ENCODE measurements at places on chromosomes 3 and 15. TPM values are rescaled to one million over a fixed set of nuclear protein-coding genes. Genes with fewer than 3 reads are reported as not detected.
A peak's percentile ranks its signal among the peaks of the same experiment; 100 is the strongest.

GRCh38 chr3:195084746-195085145 is 186.2 kb downstream of the XXYLT1 start:
- H3K27me3 ChIP-seq = no peaks in the 10 kb centered on the region
- no peak overlapping the region for H3K4me3 ChIP-seq
- H3K36me3 ChIP-seq = no peaks in the 10 kb centered on the region
- no peak for DNase-seq
- H3K4me1 ChIP-seq = peaks cover 6% of the 10 kb centered on the region

- H3K27me3 ChIP-seq = no peaks in the 10 kb centered on the region
- DNase-seq = peak; percentile 82
- no peaks in the 10 kb centered on the region for H3K36me3 ChIP-seq
- peaks cover 80% of the 10 kb centered on the region for H3K4me1 ChIP-seq
- peak overlapping the region; percentile 57 for H3K27ac ChIP-seq
- peak overlapping the region; percentile 1 for H3K4me3 ChIP-seq
Measured at GRCh38 chr15:31263751-31264558, 62.7 kb upstream of the KLF13 start.

- peaks cover 55% of the 10 kb centered on the region for H3K27me3 ChIP-seq
- H3K4me3 ChIP-seq = no peak overlapping the region
- H3K4me1 ChIP-seq = peaks cover 18% of the 10 kb centered on the region
- H3K27ac ChIP-seq = no peak overlapping the region
- DNase-seq = no peak
Measured at GRCh38 chr3:120907659-120908029, 361 bp upstream of the STXBP5L start.

DNA sequence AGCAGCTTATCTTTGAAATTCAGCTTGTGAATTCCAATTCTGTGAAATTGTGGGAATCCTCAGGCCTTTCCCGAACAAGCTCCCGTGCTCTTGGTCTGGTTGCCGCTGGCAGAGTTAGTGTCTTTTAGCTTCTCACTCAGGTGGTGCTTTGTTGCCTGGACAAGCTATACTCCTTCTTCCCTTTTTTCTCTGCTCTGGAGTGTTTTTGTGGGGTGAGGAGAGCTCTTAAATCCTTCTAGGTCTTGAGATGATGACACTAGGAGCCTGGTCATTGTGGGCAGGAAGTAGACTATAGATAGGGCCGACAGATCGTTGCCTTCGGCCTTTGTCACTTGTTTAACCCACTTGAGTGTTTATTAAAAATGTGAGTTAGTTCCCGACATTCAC is 93.8 kb downstream of the SLCO3A1 start:
- H3K36me3 ChIP-seq = no peaks in the 10 kb centered on the region
- DNase-seq = no peak
- no peak overlapping the region for H3K27ac ChIP-seq
- no peak overlapping the region for H3K4me3 ChIP-seq
- H3K27me3 ChIP-seq = no peaks in the 10 kb centered on the region
- peaks cover 29% of the 10 kb centered on the region for H3K4me1 ChIP-seq

DNA sequence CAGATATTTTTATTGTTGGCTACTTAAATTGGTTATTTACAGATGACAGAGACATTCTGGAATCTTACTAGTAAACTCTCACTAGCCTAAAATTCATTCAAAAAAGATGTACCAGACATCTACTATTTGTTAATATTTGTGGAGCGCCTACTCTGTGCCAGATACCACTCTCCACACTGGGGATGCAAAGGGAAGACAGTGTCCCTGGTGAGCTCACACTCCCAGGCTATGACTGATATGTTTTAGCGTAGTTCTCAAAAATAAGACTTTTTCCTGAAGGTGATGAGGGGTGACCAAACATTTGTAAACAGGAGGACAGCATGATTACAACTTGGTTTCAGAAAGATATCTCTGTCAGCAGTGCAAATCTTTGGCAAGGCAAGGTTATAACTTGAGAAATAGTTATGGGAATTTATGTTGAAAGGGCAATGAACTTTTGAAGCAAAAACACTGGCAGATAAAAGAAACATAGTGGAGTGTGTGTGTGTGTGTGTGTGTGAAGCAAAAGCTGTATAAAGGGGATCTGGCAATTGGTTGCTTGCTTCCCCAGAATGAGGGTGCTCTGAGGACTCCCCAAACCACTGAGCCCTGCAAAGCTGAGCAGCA is 51.2 kb downstream of the HACD2 start:
- H3K27me3 ChIP-seq = no peaks in the 10 kb centered on the region
- no peak overlapping the region for H3K27ac ChIP-seq
- no peak overlapping the region for H3K4me3 ChIP-seq
- peaks cover 3% of the 10 kb centered on the region for H3K36me3 ChIP-seq

DNA sequence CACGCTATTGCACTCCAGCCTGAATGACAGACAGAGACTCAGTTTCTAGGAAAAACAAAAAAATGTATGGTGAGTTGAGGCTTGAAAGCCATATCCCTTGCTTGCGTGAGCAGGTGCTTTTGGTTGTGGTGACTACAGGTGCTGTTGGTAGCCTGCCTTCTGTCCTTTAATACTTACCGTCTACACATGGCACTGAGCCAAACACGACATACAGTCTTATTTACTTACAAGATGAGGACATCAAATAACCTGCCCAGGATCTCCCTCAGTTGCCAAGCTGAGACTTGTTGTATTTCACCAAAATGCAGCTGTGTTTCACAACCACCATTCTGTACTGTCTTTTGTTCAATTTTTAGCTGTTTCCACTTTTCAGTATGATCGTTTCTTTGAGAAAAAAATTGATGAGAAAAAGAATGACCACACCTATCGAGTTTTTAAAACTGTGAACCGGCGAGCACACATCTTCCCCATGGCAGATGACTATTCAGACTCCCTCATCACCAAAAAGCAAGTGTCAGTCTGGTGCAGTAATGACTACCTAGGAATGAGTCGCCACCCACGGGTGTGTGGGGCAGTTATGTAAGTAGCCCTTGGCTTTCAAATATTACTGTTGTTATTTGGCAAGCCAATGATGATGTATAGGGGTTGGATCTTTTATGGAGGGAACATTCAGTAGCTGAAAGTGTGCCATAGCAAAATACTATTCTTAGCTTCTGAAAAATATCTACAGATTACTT is 6.5 kb downstream of the ALAS1 start:
- H3K4me3 ChIP-seq = no peak overlapping the region
- no peak overlapping the region for H3K27ac ChIP-seq
- H3K4me1 ChIP-seq = peaks cover 27% of the 10 kb centered on the region
- no peaks in the 10 kb centered on the region for H3K27me3 ChIP-seq
- no peak for DNase-seq

- no peak overlapping the region for H3K4me3 ChIP-seq
- no peaks in the 10 kb centered on the region for H3K36me3 ChIP-seq
- H3K27me3 ChIP-seq = no peaks in the 10 kb centered on the region
- no peak overlapping the region for H3K27ac ChIP-seq
- DNase-seq = no peak
Measured at GRCh38 chr15:69610858-69611257, 158.2 kb downstream of the RPLP1 start.

GRCh38 chr3:139216958-139217357 is 126.9 kb upstream of the MRPS22 start:
- no peak overlapping the region for H3K27ac ChIP-seq
- no peak for DNase-seq
- no peak overlapping the region for H3K4me3 ChIP-seq

DNA sequence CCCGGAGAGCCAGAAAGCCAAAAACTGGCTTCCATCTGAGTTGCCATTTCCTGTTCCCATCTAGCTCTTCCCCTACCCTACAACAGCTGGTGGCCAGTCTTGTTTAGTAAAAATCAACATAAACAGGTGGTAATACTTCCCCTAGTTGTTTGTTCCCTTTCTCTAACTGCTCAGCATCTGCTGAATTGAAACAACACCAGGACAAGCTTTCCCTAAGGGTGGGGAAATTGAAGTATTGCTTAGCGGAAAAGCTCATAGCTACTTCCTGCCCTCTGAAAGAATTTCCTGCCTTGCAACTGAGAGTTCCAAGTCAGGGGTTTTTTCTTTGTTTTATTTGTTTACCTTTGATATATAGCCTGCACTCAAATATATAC is 66.8 kb downstream of the HMG20A start:
- H3K36me3 ChIP-seq = peaks cover 10% of the 10 kb centered on the region
- no peaks in the 10 kb centered on the region for H3K27me3 ChIP-seq
- DNase-seq = no peak
- H3K27ac ChIP-seq = peak overlapping the region; percentile 51

- no peaks in the 10 kb centered on the region for H3K27me3 ChIP-seq
- no peak overlapping the region for H3K4me3 ChIP-seq
- H3K27ac ChIP-seq = no peak overlapping the region
- no peaks in the 10 kb centered on the region for H3K36me3 ChIP-seq
Measured at GRCh38 chr3:43394041-43394554, 107.8 kb downstream of the SNRK start.

The SLC7A14 gene
- total RNA-seq = not detected

The VWA5B2 gene
- not detected for total RNA-seq

The RTP3 gene
- total RNA-seq = not detected

The ILDR1 gene
- not detected for total RNA-seq

The SAMMSON gene
- not detected for total RNA-seq
